ENCODE measurements at places on chromosomes 1 and 21. TPM values are rescaled to one million over a fixed set of nuclear protein-coding genes. Genes with fewer than 3 reads are reported as not detected.

- no peaks in the 10 kb centered on the region for H3K36me3 ChIP-seq
- H3K27me3 ChIP-seq, result no peaks in the 10 kb centered on the region
- H3K4me3 ChIP-seq, result no peak overlapping the region
- peaks cover 10% of the 10 kb centered on the region for H3K4me1 ChIP-seq
- no peak for DNase-seq
Measured at GRCh38 chr1:23449306-23449705, 24.8 kb upstream of the TCEA3 start.

Gene LYPLA2
- total RNA-seq, result 43.1 TPM

DNA sequence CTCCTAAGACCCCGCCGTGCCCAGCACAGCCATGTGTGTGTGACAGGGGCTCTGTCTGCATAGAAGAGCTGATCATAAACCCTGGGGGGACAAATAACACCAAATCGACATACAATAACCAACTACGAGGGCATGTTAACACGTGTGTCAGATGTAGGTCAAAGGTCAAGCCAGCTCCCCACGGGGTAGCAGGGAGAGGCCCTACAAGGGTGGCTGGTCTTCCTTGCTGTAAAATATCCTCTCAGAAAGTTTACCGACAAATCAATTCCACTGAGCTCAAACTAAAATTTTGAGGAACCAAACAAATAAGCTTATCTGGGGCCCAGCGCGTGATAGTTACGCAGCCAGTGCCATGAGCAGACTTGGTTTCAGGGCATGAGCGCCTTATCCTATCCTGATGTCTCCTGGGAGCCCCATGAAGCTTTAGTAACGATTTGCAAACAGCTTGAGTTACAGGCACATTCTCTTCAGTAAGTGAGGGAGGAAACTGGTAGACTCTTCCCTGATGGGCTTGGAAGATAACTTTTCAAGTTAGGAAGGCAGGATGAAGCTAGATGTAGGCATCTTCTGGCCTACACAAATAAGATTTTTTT is 2.7 kb upstream of the TMPRSS3 start:
- DNase-seq, result peak; percentile 51
- H3K4me1 ChIP-seq, result peaks cover 60% of the 10 kb centered on the region
- H3K4me3 ChIP-seq, result no peak overlapping the region
- H3K27ac ChIP-seq, result no peak overlapping the region
- H3K36me3 ChIP-seq, result no peaks in the 10 kb centered on the region
- no peaks in the 10 kb centered on the region for H3K27me3 ChIP-seq

DNA sequence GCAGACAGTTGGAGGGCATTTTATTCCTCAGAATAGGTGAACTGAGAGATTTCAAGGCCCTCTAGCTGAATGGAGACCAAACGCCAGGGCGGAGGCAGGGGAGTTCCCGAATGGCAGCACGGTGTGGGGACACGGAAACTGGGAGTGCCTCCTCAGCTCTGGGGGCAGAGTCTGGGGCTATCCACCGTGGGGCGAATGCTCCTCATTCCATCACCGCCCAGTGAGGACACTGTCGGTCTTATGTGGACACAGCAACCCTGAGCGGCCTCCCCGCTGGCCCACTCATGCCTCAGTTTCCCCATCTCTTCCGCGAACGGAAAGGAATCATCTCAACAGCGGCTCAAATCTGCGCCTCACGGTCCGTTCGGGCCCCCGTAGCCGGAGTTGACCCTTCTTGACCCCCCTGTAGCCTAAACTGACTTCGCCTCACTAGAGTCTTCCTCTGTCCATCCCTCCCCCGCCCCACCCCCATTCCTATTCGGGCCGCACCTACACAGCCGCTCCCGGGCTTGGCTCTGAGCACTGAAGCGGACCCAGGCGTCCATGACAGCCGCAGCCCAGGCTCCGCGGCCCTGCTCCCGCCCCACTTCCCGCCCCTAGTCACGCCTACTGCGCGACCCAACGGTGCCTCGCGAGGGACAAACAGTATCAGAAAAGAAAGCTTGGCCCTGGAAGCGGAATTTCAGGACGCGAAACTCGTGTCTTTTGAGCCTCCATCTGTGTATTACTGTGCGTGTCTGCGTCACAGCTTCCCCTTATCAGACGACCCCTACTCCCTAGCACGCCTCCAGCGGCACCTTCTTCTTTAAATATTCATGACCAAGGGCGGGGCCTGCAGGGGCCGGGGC is at the start of gene PEX11B:
TSS of gene PEX11B (minus strand) at position 574 of the 848 bp plus-strand sequence. CDS start at position 545, 29 bp downstream.
- H3K27ac ChIP-seq, result peak within 1 kb of the TSS; percentile 72
- DNase-seq, result peak; percentile 97
- peaks cover 25% of the 10 kb centered on the region for H3K4me1 ChIP-seq
- no peaks in the 10 kb centered on the region for H3K27me3 ChIP-seq
- H3K4me3 ChIP-seq, result peak within 1 kb of the TSS; percentile 77
- peaks cover 16% of the 10 kb centered on the region for H3K36me3 ChIP-seq

Gene KRTAP19-1
- total RNA-seq, result not detected

Gene LYPD8
- total RNA-seq, result not detected

Gene CFAP45
- total RNA-seq, result not detected

DNA sequence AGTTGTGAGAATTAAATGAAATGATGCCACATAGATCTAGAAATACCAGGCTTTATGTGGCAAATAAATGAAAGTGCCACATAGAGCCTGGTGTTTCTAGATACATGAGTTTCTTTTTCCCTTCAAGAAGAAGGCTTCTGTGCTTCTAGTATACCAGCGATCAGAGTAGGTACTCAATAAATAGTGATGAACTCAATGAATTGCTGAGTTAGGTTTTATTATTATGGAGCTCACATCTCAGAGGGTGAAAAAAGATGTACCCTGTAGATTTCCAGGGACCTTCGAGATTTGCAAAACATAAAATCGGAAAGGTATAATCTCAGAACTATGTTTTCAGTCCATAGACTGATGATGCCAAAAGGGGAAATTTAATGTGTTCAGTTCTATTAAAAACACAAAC is 2.3 kb upstream of the CLSTN1 start:
- H3K36me3 ChIP-seq, result no peaks in the 10 kb centered on the region
- peaks cover 31% of the 10 kb centered on the region for H3K4me1 ChIP-seq
- H3K27ac ChIP-seq, result no peak overlapping the region

Gene TLR5
- not detected for total RNA-seq

Gene MAN1C1
- not detected for total RNA-seq

DNA sequence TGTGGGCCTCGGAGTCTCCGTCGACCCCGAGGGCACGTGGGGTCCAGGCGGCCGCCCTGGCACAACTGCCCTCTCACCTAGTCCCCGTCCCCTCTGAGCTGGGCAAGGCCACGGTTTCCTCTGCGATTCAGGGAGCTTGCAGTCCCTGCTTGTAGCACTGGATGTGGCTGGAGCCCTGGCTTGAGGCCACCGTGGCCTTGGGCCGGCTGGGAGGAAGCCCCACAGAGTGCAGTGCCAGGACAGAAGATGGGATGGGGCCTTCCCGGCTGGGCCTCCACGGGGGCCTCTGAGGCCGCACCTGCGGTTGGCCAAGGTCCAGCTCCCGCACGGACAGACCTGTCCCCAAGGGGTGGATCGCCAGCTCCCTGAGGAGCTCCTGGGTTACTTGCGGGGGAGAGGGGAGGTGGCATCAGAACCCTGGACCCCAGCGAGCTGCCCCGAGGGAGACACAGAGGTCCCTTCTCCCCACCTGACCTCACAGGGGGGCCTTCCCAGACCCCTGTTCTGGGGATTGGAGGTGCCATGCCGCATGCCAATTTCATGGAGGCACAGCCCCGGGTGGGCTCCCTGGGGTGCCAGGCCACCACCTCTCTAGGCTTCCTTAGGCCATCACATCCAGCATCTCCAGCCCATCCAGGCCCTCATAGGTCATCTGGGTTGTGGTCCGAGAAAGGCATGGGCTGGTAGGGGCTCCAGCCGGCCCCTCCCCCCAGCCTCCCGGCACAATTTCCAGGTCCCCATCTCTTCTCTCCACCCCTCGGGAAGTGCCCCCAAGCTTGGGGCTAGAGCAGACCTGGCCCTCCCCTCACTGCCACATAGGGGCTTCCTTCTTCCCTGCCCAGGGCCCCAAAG is 80.8 kb downstream of the MORN1 start:
- no peak overlapping the region for H3K27ac ChIP-seq
- no peak for DNase-seq
- H3K36me3 ChIP-seq, result no peaks in the 10 kb centered on the region
- H3K4me1 ChIP-seq, result no peaks in the 10 kb centered on the region
- H3K27me3 ChIP-seq, result no peaks in the 10 kb centered on the region

- no peak overlapping the region for H3K4me3 ChIP-seq
- no peaks in the 10 kb centered on the region for H3K36me3 ChIP-seq
- no peaks in the 10 kb centered on the region for H3K4me1 ChIP-seq
- H3K27me3 ChIP-seq, result no peaks in the 10 kb centered on the region
- DNase-seq, result no peak
Measured at GRCh38 chr21:34844013-34844923, 175.5 kb downstream of the CLIC6 start.

DNA sequence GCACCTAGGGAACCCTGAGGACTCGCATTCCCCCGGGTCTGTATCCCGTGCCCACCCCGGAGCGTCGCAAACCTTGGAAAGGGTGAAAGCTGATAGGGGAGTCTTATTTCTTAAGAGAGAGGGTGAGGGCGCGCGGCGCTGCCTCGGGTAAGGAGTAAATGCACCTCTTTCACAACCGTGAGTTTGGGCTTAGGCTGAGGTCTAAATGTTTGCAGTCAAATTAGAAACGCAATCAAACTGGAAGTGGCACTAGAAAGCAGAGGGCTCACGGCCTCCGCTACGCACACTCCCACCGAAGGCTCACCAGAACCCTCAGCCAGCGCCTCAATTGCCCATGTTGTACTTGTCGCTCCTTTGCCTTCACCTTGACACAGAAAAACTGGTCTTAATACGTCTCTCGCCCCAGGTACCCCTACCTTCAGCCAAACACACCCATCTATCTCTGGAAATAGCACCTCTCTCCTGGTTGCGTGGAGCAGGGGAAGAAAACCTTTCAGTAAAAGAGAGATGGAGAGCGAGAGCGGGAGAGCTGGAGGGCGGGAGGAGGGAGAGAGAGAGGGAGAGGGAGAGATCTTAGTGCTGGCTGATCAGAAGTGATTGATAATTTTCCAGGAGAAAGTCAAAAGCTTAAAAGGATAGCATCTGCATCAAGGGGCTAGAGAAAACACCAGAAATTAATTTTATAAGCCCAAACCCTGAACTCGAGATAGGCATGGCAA is 1.7 kb upstream of the HLX start:
- H3K4me3 ChIP-seq, result no peak overlapping the region
- no peak for DNase-seq
- no peaks in the 10 kb centered on the region for H3K36me3 ChIP-seq
- no peaks in the 10 kb centered on the region for H3K4me1 ChIP-seq
- H3K27ac ChIP-seq, result no peak overlapping the region

- no peak overlapping the region for H3K27ac ChIP-seq
- no peaks in the 10 kb centered on the region for H3K27me3 ChIP-seq
- no peak overlapping the region for H3K4me3 ChIP-seq
- no peak for DNase-seq
- no peaks in the 10 kb centered on the region for H3K4me1 ChIP-seq
Measured at GRCh38 chr1:55425310-55425930, 210.3 kb upstream of the USP24 start.

Measured in Karpas-422 (cell line).